C1 segment of cervical spinal cord (tissue), 14 donors: ENCODE measurements at places on chromosomes 5 and 9.

GRCh38 chr5:100690036-100690560 is 154.9 kb downstream of the FAM174A start:
- DNase-seq, result no peak

DNA sequence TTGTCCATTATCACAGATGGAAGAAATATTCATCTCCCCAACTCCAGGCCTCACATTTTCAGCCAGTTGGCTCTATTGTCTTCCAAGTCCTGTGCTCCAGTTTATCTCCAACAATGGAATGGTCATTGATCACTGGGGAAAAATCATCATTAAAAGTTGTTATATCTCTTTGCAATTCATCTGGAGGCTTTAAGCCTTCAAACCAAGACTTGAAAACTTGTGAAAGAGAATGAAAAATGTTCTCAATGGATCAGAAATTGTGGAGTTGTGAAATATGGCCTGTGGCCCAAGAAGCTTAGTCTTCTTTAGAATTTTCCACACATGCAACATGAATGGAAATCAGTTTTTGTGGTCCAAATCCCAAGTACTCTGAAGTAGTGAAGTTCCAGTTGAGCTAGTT is 569.6 kb downstream of the EBF1 start:
- no peak for DNase-seq

DNA sequence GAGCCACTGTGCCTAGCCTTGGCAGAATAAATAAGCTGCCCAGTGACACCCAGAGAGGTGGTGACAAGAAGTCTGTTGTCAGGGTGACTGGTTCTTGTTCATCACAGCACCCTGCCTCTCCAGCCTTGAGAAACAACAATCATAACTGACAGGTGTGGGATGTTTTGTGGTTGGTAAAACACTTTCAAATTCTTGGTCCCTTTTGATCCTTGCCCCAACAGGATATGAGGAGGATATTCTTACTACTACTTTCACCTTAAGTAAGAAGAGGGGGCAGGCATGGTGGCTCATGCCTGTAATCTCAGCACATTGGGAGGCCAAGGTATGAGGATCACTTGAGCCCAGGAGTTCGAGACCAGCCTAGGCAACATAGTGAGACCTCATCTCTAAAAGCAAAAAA is 14.2 kb upstream of the FRRS1L start:
- no peak for DNase-seq

DNA sequence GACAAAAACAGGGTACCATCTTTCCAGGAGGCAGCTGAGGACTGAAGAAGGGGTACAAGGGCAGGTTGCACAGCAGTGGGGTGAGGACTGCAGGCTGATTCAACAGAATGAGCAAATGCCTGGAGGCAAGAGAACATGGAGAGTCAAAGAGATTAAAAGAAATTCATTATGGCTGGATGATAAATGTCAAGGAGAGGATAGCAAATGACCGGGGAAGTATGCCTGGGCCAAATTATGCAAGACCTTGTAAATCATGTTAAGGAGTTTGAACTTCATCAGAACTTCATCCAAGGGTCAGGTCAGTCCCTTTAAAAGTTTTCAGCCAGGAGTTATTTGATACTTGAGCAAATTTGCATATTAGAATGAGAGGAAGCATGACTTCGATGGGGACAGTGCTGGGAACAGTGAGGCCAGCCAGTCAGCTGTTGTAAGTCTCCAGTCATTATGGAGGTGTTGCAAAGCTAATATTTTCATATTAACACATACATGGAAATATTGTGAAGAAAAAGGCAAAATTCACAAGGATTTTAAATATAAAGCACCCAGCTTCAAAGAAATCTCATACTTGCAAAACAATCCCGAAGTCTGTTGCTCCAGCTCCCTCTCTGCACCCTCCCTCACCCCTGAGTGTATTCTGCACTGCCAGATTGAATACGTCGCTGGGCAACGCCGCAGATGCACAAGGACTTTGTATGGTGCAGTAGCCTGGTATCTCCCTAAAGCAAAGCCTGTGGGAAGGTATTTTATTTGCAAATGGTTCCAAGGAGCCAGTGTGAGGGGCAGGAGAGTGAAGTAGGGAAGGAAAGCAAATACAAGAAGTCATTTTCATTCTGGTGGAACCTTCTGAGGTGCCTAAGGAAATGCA is 509.8 kb upstream of the TLE4 start:
- DNase-seq, result no peak

- no peak for DNase-seq
Measured at GRCh38 chr5:83102364-83102980, 25.1 kb downstream of the XRCC4 start.

- DNase-seq, result no peak
Measured at GRCh38 chr9:3478549-3478953, 47.2 kb downstream of the RFX3 start.

GRCh38 chr5:153816870-153817269 is 221.8 kb downstream of the FAM114A2 start:
- no peak for DNase-seq

DNA sequence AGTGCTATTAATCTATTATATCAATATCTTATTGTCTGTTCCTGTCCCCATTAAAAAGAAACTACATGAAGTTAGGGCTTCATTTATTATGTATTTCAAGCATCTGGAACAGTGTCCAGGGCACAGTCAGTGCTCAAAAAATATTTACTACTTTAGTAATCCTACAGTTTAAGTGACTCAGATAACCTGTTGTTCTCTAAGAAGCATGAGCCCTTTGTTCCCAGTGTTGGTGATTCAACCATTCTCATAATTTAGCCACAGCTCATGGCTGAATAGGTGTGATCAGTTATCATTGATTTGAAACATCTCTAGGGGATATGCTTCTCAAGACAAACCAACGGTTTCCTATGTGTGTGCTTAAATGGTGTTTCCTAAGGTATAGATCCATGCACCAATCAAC is 292.7 kb downstream of the TMEM167A start:
- DNase-seq, result no peak

DNA sequence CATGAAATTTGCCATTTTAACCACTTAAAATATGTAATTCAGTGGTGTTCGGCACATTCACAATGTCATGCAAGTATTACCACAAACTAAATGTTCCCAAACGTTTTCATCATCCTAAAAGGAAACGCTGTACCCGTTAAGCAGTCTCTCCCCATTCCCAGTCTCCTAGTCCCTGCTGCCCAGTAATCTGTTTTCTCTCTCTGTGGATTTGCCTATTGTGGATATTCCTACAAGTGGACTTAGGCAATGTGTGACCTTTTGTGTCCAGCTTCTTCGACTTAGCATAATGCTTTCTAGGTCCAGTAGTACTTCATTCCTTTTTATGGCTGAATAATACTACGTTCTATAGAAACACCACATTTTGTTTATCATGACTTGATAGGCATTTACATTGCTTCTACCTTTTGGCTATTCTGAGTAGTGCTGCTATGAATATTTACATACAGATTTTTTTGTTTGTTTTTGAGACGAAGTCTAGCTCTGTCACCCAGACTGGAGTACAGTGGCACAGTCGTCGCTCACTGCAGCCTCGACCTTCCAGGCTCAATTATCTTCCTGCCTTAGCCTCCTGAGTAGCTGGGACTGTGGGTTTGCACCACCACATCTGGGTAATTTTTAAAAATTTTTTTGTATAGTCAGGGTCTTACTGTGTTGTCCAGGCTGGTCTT is 13.0 kb downstream of the DENND4C start:
- DNase-seq, result no peak

GRCh38 chr9:87195306-87195705 is 248.0 kb upstream of the GAS1 start:
- no peak for DNase-seq

DNA sequence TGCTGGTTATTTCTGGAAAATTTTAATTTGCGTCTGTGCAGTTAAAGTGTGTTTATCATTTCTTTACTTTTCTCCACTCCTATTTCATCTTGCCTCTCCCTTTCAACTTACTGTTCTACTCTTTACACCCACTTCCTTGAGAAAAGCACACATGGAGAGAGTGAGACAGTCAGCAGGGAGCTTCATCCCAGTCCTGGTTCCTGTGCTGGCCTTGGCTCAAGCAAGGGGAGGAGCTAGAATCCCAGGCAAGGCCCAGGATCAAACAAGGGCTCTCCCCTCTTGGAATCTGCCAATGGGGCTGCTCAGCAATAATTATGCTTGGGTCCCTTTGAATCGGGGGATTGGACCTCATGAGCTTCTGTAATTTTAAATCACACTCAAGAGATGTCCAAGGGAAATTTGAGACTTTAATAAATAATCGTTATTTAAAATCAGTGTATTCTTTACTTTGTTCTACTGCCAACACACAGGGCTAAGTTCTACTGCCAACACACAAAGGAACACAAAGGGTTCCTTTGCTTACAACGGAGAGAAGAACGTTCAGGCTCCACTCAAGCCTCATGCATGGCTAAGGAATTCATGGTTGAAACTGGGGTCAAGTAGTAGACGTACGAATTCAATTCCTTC is 439.3 kb upstream of the DAB2 start:
- no peak for DNase-seq
